ENCODE measurements at places on chromosomes 5 and 9.

GRCh38 chr9:21903380-21903965 is 90.7 kb downstream of the CDKN2A start:
- no peak for DNase-seq

- no peak for DNase-seq
Observed at GRCh38 chr9:96192710-96193109, 109.3 kb downstream of the HSD17B3 start.

GRCh38 chr5:77546-77945 is 14.4 kb upstream of the PLEKHG4B start:
- no peak for DNase-seq

- no peak for DNase-seq
Observed at GRCh38 chr9:27534131-27534530, 4.5 kb upstream of the MOB3B start.

- DNase-seq, result no peak
Observed at GRCh38 chr9:36110434-36110833, 26.1 kb upstream of the GLIPR2 start.

DNA sequence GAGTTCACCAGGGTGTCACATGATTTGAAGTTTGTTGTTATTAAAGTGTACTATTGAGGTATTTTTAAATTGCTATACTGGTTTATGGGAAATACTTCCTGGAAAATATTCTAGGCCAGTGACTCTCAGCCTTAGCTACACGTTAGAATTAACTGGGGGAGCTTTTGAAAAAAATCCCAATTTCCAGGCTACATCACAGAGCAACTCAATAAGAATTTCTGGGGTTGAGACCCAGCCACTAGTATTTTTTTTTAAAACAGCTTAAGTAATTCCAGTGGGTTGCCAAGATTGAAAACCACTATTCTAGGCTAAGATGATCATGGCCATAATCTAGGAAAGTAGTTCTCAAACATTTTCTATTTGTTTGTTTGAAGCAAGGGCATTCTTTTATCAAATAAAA is 142.9 kb upstream of the GRIA1 start:
- DNase-seq, result no peak

GRCh38 chr5:52802272-52802973 is 14.7 kb downstream of the ITGA1 start:
- DNase-seq, result no peak

DNA sequence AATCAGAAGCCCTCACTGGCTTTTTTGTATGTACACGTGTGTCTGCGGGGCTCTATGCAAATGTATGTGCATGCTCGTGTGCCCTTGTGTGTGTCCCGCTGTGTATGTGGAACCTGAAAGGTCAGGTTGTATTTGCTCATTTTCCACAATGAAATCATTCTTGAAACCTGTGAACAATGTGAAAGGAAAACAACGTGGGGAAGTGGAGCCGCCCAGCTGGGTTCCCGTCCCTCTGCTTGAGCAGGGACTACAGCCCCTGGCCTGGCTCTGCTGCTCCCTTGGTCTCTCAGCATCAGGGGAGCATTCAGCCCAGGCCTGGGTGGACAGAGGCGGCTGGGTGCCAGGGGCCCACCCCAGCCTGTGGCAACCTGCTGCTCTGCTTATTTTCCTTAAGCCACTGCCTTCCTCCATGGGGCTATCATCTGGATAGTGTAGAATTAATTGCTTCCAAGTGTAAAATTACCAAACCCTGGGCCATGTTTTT is 3.0 kb downstream of the ECSCR start:
- DNase-seq, result no peak

DNA sequence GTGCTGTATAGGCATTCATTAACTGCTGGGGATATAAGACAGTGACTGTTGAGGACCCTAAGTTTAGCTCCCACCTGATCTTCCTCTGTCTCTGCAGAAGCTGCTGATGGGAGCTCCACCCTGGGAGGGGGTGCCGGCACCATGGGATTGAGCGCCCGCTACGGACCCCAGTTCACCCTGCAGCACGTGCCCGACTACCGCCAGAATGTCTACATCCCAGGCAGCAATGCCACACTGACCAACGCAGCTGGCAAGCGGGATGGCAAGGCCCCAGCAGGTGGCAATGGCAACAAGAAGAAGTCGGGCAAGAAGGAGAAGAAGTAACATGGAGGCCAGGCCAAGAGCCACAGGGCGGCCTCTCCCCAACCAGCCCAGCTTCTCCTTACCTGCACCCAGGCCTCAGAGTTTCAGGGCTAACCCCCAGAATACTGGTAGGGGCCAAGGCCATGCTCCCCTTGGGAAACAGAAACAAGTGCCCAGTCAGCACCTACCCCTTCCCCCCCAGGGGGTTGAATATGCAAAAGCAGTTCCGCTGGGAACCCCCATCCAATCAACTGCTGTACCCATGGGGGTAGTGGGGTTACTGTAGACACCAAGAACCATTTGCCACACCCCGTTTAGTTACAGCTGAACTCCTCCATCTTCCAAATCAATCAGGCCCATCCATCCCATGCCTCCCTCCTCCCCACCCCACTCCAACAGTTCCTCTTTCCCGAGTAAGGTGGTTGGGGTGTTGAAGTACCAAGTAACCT is 22.1 kb downstream of the PCDHGC5 start:
- no peak for DNase-seq

DNA sequence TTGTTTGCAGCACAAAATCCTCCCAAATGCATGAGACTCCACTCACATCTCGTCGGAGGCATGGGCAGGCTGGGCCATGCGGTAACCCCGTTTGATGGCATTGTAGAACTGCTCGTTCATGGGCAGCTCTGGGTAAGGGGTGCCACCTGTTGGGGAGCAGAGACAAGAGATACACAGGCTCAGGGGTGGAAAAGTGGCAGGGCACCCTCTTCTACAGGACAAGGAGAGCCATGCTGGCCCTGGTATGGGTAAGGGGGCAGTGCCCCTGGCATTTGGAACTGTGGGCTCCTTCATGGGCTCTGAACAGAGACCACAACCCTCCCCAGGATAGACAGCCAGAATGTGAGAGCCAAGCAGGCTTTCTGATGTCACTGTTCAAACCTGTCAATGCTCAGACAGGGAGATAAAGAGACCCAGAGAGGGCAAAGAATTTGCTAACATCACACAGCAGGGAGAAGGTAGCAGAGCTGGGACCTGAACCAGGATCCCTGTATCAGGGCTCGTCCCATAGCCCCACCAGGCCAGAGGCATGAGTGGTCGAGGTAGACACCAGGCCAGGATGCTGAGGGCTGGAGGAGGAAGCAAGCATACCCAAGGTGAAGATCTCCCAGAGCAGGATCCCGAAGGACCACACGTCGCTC is 33.2 kb upstream of the CSF1R start:
- DNase-seq, result no peak

GRCh38 chr5:157817387-157817702 is 41.6 kb downstream of the CLINT1 start:
- DNase-seq, result no peak

Data from CD4-positive, alpha-beta memory T cell (primary cell).